H1 (cell line): ENCODE measurements at places on chromosomes 12 and 14.

GRCh38 chr14:56202256-56202655 lies 84.0 kb downstream of the PELI2 start:
- DNase-seq, result no peak

- DNase-seq, result no peak
Measured at GRCh38 chr14:94946244-94946643, 176.3 kb upstream of the GSC start.

- no peak for DNase-seq
Measured at GRCh38 chr12:82682851-82683261, 3.9 kb upstream of the TMTC2 start.

DNA sequence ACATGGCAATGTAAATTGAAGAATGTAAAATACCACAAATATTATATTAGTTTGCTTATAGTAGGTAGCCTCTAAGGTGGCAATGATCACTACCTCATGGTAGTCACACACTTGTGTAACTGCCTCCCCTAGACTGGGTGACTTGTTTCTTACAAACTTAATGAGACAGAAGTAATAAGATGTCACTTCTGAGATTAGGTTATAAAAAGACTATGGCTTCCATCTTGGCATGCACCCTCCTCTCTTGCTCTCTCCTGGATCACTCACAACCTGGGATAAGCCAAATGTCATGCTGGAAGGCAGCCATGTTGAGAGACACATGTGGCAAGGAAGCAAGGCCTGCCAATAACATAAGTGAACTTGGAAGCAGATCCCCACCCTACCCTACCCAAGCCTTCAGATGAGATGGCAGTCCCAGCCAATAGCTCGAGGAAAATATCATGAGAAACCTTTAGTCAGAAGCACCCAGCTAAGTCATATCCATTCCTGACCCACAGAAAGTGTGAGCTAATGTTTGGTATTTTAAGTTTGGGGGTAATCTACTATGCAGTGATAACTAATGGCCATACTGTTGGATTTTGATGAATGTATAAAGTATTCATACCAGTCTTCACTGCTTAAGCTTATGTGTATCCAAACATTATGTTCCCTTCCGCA lies 43.3 kb downstream of the PPP1R12A start:
- no peak for DNase-seq

DNA sequence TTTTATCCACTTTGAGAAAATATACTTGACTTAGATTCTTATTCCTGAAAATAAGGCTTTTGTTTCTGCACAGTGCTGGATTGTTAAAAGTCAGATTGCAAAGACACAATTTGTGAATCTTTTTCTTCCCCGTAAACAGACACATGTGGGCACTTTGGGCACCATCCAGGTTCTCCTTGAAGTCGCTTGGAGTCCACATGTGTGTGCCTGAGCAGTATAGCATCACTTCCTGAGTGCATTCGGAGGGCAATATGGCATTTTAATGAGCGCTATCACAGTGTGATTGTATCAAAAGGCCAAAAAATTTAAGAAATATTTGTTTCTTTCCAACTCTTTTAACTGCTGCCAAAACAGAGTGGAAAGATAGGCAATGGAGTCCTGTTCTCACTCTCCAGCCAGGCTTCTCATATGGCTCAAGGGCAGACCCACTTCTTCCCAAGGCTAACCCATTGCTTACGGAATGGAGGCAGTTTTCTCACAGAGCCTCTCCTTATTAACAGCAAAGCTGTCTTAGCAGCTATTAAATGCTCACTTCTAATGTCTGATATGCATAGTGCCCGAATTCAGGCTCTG lies 397.1 kb downstream of the EGLN3 start:
- no peak for DNase-seq

- DNase-seq, result no peak
Measured at GRCh38 chr12:96711364-96711763, 195.7 kb upstream of the NEDD1 start.

GRCh38 chr14:54901380-54902142 lies 1.1 kb downstream of the GCH1 start:
- no peak for DNase-seq

- DNase-seq, result no peak
Measured at GRCh38 chr12:31390991-31391390, 65.0 kb upstream of the SINHCAF start.

DNA sequence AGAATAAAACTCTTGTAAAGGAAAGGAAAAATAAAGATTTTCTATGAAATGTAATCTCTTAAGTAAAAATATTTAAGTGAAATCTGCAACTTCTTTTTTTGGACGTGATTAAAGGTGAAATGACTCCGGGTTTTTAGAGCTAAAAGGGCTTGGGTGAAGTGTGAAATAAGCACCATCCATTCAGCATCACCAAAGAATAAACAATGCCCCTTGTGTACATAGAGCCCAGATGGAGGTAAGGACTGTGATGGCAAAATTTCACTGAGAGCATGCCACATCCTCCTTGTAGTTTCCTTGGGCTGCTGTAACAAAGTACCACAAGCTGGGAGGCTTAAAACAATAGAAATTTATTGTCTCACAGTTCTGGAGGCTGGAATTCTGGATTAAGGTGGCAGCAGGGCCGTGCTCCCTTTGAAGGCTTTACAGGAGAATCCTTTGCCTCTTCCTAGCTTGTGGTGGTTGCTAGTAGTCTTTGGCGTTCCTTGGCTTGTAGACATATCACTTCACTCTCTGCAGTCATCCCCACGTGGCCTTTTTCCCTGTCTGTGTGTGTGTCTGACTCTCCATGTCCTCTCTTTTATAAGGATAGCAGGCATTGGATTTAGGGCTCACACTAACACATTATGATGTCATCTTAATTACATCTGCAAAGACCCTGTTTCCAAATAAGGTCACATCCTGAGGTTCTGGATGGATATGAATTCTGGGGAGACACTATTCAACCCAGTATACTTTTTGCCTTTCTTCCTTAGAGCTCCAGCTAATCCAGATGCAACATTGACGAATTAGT lies 24.2 kb downstream of the ZNF664 start:
- no peak for DNase-seq

DNA sequence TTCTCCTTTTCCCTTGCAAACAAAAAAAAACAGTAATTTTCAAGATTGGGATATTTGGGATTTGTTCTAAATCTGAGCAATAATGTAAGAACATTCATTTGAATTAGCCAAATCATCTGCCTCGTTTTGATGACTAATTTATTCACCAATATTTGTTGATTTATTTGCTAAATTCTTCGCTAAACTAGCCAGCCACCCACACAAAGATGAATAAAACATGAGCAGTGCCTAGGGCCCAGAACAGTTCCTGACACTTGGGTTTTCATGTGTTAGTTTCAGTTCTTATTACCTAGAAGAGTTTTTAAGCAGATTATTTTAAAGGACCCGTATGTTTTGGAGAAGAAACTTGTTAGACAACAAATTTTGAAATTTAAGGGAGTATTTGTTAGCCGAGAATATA lies 1.4 kb downstream of the ETNK1 start:
- no peak for DNase-seq

DNA sequence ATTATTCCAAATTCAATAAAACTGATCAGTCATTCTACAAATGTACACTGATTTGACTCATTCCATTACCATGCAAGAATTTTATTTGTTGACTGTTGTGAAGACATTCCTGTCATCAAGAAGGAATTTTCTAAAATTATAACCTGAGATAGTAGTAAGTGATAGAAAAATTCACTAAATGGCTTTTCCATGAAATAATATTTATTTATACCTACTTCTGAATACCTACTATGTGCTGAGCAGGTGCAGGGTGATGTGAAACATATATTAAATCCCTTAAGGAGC lies 841.7 kb downstream of the NRXN3 start:
- no peak for DNase-seq

DNA sequence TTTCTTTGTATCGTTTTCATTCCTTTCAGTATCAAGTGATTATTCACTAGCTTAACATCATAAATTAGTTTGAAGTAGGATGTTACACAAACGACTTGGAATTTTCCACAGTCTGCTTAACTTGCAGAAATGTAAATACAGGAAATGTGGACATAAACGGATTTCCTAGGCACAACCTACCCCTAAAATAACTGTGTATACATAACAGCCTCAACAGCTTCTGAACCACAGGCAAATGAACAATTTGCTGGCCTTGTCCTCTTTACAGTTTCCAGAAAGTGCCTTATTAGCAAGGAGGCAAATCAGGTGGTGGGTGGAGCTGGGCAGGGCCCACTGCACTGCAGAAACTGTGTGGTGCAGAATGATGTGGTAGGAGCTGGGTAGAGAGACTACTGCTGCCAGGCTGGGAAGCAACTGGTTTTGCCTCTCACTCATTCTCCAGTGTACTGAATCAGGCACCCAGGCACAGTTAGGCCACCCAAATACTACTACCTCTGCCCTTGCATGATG lies 14.1 kb downstream of the DRAM1 start:
- DNase-seq, result no peak

DNA sequence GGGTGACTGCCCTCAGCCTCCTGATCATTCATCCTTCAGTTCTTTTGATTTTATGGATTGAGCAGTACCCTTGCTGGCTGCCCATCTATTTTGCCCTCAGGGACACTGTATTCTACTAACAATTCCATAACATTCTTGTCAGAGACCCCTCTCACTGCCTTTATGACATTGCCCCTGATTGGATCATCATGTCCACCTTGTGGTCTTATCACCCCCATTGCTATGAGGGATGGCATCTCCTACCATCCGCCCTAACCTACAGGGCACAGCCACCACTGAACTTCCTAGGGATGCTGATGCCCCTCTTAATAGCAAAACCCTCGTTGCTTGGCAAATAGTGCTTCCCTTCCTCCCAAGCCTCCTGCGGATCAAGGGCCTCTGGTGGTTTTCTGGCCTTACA lies 38.8 kb upstream of the HMGA2 start:
- DNase-seq, result no peak

GRCh38 chr14:57519043-57519442 lies 25.4 kb upstream of the CCDC198 start:
- no peak for DNase-seq
